Stimulated activated CD8-positive, alpha-beta memory T cell treated with anti-CD3 and anti-CD28 coated beads, Interleukin-2, amount 100 ng/mL, for 48 hours (primary cell): ENCODE measurements at places on chromosomes 11 and 22.
A peak's percentile ranks its signal among the peaks of the same experiment; 100 is the strongest.

DNA sequence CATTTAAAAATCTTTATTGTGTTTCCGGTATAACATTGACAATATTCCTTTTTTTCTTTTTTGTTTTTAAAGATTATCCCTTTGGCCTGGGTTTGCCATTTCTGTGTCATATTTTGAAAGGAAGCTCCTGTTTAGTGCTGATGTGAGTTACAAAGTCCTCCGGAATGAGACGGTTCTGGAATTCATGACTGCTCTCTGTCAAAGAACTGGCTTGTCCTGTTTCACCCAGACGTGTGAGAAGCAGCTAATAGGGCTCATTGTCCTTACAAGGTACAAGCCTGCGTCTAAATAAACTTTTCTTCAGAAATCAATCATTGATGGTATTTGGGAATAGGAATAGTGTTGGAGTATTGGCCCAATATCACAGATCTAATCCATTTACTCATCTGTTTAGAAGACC, 19.8 kb downstream of the PIWIL4 start:
- no peak for DNase-seq

GRCh38 chr11:105821781-105822180, 200.3 kb downstream of the MSANTD4 start:
- DNase-seq = no peak

GRCh38 chr22:49047447-49047846, 780.2 kb downstream of the BRD1 start:
- no peak for DNase-seq

GRCh38 chr22:36522662-36523061, 6.3 kb downstream of the EIF3D start:
- no peak for DNase-seq

- no peak for DNase-seq
Measured at GRCh38 chr22:46528121-46528610, 9.3 kb downstream of the CELSR1 start.

GRCh38 chr11:59141673-59142460, 789 bp upstream of the FAM111A start:
- DNase-seq = no peak

GRCh38 chr11:66882561-66883015, 25.7 kb downstream of the LRFN4 start:
- DNase-seq = no peak

DNA sequence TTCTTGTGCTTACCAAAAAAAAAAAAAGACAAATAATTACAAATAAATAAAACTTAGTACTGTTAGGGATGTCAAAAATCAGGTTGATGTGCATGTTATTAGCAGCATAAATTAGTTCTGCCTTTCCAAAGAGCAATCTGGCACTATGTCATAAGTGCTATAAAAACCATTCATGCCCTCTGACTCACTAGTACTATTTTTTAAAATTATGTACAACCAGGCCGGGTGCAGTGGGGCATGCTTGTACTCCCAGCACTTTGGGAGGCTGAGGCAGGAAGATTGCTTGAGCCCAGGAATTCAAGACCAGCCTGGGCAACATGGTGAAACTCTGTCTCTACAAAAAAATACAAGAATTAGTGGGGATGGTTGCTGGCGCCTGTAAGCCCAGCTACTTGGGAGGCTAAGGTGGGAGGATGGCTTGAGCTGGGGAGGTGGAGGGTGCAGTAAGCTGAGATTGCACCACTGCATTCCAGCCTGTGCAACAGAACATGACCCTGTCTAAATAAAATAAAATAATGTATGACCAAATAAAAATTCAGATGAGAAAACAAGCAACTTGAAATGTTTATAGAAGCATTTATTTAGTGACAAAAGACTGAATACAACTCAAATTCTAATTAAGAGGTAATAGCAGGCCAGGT, 25.3 kb downstream of the UEVLD start:
- no peak for DNase-seq

DNA sequence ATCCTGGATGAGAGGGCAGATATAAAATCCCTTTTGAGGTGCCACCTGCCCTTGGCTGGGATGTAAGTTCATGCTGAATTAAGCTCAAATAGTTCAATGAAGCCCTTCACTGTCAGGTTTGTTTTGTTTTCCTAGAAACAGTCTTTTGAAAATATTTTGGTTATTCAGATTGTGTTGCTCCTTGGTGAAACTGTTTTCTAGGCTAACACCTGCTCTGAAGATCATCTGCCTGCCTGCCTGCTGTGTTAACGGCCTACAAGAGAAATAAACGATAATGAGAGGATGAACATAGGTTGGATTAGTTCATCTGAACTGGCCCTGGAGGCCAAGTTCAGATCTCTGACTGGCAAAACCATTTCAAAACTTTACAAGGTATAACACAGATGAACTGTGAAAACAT, 67.4 kb downstream of the ZBTB44 start:
- DNase-seq = no peak

GRCh38 chr11:3190600-3190999, 25.5 kb upstream of the OSBPL5 start:
- no peak for DNase-seq

GRCh38 chr11:59151761-59152160, 9.1 kb downstream of the FAM111A start:
- no peak for DNase-seq

- DNase-seq = no peak
Measured at GRCh38 chr22:49068861-49069500, 758.7 kb downstream of the BRD1 start.

DNA sequence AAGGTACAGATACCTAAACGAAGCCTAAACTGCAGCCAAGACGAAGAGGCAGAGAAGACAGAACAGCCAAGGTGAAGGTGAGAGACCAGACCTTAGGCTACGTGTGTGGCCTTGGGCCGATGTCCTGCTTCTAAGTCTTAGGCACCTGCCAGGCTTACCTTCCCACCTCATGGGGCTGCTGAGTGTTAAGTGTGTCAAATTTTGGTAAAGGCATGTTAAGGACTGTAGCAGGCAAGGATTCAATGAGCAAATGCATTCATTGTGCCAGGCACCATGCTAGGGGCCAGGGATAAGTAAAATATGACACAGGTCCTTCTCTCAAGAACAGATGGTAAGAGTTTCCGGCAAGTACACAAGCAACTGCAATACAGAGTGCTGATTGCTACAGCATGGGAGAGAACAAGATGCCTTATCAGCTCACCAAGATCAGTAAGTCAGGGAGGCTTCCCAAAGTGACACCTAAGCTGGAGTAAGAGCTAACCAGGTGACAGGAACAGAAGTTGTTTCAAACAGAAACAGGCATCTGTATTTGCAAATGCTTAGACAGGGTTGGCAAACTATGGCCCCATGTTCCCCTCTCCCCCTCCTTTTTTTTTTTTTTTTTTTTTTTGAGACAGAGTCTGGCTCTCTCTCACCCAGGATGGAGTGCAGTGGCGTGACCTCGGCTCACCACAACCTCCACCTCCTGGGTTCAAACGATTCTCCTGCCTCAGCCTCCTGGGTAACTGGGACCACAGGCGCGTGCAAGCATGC, 46.7 kb downstream of the CLTCL1 start:
- DNase-seq = no peak

DNA sequence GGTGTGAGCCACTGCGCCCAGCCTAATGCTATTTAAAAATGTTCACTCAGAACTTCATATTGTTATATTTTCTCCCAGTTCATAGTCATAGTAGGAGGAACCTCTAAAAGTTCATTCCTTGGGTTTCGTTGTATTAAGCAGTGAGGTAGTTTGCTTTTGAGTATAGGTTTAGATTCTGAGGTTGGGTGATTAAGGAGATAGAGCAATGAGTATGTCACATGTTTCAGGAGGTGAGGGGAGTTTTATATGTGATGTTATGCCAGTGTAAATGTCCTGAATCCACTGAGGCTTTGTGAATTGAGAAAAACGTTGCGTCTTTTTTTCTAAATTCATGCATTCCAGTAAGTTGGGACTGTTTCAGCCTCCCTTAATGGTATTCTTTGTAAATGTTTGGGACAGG, 4.2 kb downstream of the UBE2L3 start:
- no peak for DNase-seq

- DNase-seq = no peak
Measured at GRCh38 chr11:111938687-111939160, 1.6 kb downstream of the DIXDC1 start.

GRCh38 chr11:76553554-76554476, 109.0 kb downstream of the EMSY start:
- no peak for DNase-seq

DNA sequence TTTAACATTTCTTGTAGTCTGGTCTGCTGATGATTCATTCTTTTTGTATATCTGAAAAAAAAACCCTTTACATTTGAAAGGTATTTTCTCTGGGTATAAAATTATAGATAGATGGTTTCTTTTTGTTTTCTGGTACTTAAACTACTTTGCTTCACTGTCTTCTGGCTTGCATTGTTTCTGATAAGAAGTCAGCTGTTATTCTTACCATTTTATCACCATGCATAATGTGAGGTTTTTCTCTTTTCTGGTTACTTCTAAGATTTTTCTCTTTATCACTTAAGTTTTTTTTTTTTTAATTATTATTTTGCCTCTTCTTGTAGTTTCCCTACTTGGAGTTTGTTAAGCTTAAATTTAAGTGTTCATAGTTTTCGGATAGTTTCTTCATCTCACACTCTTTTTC, 84.7 kb downstream of the HSD17B12 start:
- DNase-seq = no peak

GRCh38 chr22:22799561-22799960, 88.1 kb upstream of the IGLL5 start:
- DNase-seq = no peak

DNA sequence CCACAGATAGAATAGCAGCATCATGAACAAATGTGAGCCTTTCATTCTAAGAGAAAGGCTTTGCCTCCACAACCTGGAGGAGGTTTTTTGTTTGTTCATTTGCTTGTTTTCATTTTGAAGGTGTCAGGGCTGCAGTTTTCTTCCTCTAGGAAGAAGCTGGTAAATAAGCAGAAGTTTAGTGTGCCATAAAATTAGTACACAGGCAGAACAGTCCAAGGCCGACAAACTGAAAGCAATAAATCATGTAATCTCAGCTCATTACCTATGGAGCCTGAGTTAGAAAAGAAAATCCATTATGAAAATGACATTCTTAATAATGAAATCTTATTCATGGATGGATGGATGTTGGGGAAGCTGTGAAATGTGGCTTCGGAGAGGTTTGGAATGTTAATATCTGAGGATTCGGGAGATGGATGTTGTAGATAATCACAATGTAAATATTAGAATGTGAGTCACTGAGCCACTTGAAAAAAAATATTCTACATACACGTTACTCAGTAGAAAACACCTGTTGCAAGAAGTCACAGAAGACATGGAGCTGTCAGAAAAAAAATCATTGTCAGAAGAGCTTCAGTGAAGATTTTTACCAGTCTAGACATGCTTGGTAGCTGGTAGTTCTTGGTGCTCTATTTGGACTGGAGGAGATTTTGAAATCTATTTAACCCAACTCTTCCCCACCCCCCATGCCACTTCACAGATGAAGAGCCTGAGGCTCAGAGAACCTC, 15.0 kb upstream of the ZDHHC13 start:
- no peak for DNase-seq

GRCh38 chr22:36778020-36778419, 2.1 kb upstream of the IFT27 start:
- DNase-seq = no peak

GRCh38 chr11:93370260-93370659, 39.7 kb downstream of the DEUP1 start:
- no peak for DNase-seq

DNA sequence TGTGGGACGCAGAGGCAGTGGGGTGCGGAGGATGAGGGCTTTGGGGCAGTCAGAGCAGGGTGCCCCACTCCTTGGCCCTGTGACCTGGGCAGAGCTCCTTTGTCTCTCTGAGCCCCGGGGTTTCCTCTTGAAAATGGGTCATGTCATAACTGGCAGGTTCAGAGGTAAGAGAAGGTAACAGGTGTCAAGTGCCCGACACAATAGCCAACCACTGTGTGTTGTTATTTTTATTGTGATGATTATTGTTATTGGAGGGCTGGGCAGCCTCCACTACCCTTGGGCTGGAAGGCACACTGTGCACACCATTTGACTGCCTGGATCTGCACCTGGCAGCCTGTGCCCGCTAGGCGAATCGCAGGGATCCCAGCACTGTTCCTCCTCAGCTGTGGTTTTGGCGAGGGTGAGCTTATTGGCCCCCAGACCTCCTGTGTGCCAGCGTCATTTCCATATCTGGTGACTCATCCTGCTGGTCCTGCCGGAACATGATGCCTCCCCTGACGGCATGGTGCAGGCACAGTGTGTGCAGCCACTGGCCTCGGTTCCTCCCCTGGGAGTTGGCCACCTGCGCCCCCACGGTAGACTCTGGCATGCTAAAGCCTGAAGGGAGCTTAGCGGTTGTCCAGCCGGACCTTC, 15.4 kb upstream of the SOX10 start:
- no peak for DNase-seq

- peak; percentile 15 for DNase-seq
Measured at GRCh38 chr11:85947431-85948272, 92.5 kb downstream of the CCDC83 start.

GRCh38 chr11:67056267-67057204, at the start of gene RHOD:
Gene RHOD (plus strand): TSS chr11:67056847. CDS start chr11:67056903, 56 bp downstream.
- DNase-seq = no peak

- no peak for DNase-seq
Measured at GRCh38 chr11:61969838-61970662, 2.6 kb upstream of the FTH1 start.

DNA sequence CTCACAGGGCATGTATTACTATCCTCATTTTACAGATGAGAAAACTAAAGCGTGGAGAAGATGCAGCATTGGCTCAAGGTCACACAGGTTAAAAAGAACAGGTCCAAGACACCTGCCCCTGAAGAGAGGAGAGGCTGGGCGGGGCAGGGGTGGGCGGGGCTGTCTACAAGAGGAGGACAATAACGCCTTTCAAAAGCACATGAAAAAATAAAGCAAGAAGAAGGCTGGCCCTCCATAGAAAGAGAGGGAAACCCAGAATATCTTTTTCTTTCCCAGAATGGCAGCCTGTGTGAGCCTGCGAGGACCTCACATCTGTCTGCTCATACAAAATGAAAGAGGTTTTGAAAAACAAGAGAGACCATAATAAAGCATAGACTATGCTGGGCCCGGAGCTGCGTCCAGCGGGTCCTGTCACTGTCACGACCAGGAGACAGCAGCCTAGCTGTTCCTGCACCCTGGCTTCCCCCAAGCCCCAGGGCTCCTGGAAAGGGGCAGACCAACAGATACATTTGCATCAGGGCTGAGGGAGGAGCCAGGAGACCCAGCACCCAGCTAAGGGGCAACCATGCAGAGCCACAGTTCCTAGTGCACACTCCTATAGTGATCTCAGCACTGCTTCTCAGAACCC, 61.6 kb downstream of the DSCAML1 start:
- no peak for DNase-seq

GRCh38 chr11:63505857-63506528, at the start of gene LGALS12:
Gene LGALS12 (plus strand): TSS chr11:63506084. CDS start chr11:63506459, 375 bp downstream.
- no peak for DNase-seq

- DNase-seq = no peak
Measured at GRCh38 chr11:68314203-68315170, 2.1 kb downstream of the LRP5 start.

DNA sequence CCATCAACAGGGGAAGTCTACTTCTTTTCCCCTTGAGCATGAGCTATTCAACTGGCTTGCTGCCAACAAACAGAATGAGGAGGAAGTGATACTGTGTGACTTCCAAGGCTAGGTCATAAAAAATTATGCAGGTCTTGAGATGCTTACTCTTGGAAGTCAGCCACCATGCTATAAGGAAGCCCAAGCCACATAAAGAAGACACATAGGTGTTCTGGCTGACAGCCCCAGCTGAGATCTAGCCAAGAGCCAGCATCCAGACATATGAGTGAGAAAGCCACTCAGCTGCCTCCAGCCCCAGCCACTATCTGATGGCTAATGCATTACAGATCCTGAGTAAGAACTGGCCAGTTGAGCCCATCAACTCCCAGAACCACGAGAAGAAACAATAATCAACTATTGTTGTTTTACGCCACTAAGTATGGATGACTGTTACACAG, 31.0 kb upstream of the PPP2R1B start:
- no peak for DNase-seq

GRCh38 chr11:95322539-95322938, 91.5 kb upstream of the SESN3 start:
- DNase-seq = no peak
